ENCODE measurements at places on chromosomes 2 and 18.

GRCh38 chr18:77110936-77111335, 21.6 kb downstream of the MBP start:
- DNase-seq, result no peak

DNA sequence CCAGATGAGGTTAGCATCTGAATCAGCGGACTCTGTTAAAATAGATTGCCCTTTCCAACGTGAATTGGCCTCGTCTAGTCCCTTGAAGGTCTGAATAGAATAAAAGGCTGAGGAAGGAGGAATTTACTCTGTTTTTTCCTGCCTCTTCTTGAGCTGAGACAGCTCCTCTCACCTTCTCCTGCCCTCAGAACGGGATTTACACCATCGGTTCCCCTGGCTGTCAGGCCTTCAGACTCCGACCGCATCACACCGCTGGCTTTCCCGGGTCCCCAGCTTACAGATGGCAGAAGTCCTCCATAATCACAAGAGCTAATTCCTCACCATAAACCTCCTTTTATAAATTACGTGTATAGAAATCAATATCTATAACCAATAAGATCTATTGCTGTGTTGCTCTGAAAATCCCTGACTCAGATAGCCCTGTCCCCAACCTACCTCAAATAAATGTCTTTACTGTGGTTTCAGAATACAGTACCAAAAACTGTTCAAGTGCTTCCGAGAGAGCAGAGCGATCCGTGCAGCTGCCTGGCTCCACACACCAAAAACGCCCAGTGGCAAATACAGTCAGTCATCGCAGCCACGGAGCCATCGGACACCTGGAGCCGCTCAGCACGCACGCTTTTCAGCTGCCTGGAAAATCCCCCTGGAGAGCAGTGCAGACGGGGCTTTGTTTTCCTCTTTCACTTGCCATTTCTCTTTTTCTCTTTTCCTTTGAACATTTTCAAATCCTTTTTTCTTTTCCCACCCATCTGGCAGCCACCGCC, 196.9 kb downstream of the NRP2 start:
- peak; percentile 69 for DNase-seq

GRCh38 chr2:123162400-123163016, 862.6 kb upstream of the CNTNAP5 start:
- no peak for DNase-seq

GRCh38 chr2:215716956-215717355, 281.1 kb upstream of the FN1 start:
- DNase-seq, result no peak

DNA sequence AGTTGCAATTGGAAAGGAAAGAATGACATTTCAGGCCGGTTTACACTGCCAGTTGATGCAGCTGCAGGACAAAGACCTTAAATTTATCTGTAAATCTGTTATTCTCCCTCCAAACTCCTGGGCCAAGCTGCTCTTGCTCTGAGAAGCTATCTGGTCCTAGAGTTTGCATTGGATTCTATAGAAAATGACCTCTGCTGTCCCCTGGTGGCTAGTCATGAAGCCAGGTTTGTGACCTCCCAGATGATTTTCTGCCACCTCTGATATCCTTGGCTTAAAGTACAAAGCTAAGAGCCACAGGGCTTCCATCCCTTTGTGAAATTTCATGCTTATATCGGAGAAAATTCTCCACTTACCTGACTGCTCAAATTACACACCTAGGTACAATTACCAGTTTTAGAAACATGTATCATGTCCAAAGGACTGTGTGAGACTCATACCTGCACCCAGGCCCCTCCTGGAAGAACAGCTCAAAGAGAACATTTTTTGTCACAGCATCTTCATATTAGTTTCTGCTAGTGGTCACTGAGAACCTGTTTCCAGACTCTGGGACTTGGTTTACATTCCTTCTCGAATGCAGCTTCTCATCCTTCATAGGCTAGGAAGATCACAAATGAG, 28.9 kb upstream of the IER3IP1 start:
- DNase-seq, result peak; percentile 60

DNA sequence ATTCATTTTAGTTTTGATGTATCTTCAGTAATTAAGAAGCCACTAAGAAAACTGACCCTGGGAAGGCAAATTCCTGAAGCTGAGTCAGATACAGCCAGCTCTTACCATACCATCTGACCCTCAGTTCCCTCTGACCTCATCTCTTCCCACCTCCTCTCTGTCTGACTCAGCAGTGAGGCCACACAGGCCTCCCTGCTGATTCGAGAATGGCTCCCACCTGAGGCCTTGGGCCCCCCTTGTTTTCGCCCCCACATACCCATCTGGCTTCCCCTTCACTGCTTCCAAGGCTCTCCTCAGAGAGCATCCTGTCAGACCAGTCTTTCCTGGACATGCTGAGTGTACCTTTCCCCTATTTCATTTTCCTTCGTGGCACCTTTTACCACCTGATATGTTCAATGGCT, 71.0 kb upstream of the CYP1B1 start:
- no peak for DNase-seq

DNA sequence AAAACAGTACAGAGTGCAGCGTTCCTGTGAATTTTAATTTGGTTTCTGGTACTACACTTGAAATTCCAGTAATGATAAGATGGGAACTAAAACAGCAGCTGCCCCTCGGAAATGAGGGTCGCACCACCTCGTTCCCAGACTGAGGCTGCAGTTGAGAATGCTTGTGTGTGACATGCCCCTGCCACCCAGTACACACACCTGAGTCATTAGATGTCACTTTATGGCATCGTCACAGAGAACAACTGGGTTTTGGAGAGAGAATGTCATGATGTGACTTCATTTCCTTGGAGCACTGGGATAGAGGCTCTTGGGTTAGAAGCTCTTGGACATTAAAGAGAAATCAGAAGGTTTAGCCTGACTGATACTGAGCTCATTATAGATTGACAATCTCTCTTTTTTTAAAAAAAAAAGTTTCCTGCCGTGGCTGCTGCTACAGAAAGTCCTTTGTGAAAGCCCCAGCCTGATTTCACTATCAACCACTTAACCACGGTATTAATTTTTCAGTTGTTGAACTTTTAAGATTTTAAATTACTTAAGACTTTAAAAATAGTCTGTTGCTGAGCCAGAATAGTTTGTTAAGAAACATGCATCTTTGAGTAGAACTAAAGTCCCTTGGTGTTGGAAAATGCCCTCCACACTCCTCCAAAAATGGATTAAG, 24.5 kb downstream of the BCL2L11 start:
- DNase-seq, result no peak

GRCh38 chr2:53437371-53437770, 330.2 kb upstream of the CHAC2 start:
- DNase-seq, result no peak

DNA sequence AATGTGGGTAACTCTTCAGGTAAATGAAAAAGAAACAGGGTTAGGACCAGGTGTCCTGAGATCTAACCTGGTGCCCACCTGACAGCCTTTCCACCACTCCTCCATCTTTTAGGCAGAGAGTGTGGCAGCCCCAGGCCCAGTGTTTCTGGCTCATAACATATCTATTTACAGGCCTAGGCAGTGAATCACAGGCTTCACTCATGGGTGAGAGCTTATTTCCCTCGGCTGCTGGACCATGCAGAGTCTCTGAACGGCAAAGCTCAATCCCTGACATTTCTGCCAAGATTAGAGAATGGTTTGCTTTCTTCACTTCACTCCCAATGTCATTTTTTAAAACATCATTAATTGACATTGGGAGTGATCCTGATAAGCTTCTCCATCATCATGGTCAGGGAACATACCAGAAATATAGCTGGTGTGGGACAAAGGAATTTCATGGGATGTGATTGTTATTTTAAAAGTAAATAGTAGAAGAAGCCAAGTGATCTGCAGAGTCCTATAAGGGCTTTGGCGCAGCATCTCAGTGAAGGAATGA, 323.9 kb downstream of the SETBP1 start:
- no peak for DNase-seq

DNA sequence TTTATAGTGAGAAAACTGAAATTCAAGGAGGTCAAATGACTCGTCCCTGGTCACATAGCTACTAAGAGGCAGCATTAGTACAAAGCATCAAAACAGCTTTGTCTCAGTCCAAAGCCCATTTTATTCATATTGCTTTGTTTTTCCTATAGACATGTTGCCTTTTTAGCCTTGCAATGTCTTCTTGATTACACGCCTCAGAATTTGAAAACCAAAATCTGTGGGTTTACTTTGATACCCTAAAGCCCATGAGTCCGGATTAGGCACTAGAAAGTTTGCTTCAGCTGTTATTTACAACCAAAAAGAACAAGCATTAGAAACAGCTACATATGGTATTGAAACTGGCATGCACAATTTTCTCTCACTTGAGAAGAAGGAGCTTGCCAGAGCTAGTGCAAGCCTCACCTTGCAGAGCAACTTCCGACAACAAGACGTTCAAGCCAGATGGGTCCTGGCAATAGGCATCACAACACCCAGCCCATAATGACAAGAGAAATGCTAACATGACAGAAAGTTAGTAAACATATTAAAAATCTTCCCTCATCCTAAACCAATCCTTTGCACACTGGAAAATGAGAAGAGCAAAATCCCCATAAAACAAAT, 276.8 kb downstream of the RIT2 start:
- DNase-seq, result no peak

DNA sequence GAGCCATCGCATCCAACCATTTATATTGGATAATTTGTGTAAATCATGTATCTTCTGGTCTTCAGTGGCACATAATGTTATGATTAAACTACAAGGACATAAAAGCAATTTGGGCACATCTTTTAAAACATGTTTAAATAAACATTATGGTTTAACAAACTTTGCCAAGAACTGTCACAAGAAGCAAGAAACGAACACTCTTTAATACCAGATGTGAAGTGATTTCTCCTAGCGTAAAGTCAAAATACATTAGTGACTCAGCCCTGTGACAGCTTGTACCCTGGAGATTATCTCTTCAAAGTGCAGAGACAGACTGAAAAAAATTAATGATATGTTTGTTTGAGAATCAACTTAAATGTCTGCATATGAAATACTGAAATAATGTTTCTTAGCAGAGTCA, 39.9 kb downstream of the DSEL start:
- DNase-seq, result no peak

- DNase-seq, result no peak
These were observed 242.0 kb upstream of the LYPD1 start for GRCh38 chr2:132911726-132912724.

- DNase-seq, result no peak
These were observed 219.8 kb upstream of the SPHKAP start for GRCh38 chr2:228401065-228401912.

GRCh38 chr2:240410808-240411207, 24.7 kb upstream of the GPC1 start:
- DNase-seq, result no peak

- peak; percentile 8 for DNase-seq
These were observed 496.9 kb upstream of the VRK2 start for GRCh38 chr2:57549642-57550102.

GRCh38 chr2:28620291-28620793, 124.5 kb downstream of the PLB1 start:
- no peak for DNase-seq

GRCh38 chr2:71720283-71720560, 266.9 kb downstream of the DYSF start:
- no peak for DNase-seq

GRCh38 chr2:143833015-143833660, 686.8 kb downstream of the ZEB2 start:
- DNase-seq, result no peak

GRCh38 chr2:183998041-183998796, 600.1 kb upstream of the ZNF804A start:
- no peak for DNase-seq

Measured in NCI-H146 (cell line).